ENCODE measurements at places on chromosomes 3 and 15.

DNA sequence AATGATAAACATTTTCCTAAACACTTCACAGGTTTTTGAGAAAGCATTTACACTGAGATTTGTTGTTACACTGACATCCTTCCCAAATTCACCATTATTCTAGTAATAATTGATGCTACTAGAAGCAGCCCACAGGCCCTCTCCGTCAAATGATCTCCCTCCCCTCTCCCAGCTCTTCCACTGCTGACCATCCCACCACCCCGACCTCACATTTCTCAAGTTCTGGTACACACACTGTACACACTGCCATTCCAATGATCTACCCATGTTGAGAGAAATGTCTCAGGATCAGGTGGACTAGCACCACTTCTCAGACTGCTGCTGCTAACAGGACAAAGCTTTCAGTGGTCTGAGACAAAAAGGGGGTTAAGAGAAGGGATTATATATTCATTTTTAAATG lies 3.5 kb downstream of the TBC1D5 start:
- DNase-seq = no peak

GRCh38 chr3:46350262-46350565 lies 3.7 kb upstream of the CCR2 start:
- no peak for DNase-seq

- no peak for DNase-seq
Measured at GRCh38 chr15:100740138-100740537, 137.7 kb downstream of the ASB7 start.

- DNase-seq = no peak
Measured at GRCh38 chr3:9786209-9786739, 6.0 kb downstream of the TADA3 start.

- DNase-seq = no peak
Measured at GRCh38 chr3:102866845-102867244, 432.0 kb downstream of the ZPLD1 start.

DNA sequence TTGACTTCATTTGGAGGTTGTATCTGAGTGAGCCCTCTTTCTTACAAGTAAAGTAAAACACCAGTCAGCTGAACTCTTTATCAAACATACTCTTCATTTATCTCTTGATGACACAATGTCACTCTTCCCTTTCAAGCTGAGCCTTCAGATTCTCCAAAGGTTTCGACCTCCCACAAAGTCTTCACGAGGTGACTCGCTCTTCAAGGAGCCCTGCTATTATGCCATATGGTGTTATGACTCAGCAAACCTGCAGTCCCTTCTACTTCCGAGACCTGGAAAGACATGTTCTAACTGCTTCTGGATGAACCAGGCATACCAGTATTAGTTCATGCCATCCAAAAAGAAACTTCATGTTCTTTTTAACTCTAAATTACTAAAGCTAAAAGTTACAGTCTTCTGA lies 23.1 kb downstream of the AADAC start:
- no peak for DNase-seq

DNA sequence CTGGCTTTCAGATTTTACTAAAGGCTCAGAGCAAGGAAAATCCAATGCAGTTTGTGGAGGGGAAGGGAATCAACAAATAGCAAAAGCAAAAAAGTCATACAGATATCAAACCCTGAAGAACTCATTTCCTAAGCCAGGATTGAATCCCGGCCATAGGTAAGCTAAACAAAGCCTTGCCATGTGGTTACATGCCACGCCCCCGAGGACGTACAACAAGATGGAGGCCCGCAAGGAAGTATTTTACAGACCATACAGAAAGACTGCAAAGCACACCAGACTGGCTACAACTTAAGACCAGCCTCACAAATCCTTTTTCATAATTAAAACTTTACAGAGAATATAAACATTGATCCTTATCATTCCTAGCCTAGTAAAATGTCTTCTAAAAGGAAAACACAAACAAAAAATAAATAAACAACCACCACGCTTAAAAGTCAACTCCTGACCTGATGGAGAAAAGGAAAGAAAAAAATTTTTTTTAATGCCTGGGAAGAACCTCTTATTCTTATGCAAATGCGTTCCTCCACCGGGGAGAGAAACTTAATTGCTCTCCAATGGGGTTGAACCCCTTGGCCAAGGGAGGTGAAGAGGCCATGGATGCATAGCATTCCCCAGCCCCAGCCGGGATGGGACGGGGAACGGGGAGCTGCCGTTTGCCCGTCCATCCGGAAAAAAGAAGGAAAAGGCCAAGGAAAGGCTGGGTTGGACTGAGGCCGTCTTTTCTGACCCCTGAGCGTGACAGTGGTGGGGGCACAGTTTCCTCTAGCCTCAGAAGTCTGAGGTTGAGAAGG lies 39.3 kb downstream of the IL1RAP start:
- no peak for DNase-seq

DNA sequence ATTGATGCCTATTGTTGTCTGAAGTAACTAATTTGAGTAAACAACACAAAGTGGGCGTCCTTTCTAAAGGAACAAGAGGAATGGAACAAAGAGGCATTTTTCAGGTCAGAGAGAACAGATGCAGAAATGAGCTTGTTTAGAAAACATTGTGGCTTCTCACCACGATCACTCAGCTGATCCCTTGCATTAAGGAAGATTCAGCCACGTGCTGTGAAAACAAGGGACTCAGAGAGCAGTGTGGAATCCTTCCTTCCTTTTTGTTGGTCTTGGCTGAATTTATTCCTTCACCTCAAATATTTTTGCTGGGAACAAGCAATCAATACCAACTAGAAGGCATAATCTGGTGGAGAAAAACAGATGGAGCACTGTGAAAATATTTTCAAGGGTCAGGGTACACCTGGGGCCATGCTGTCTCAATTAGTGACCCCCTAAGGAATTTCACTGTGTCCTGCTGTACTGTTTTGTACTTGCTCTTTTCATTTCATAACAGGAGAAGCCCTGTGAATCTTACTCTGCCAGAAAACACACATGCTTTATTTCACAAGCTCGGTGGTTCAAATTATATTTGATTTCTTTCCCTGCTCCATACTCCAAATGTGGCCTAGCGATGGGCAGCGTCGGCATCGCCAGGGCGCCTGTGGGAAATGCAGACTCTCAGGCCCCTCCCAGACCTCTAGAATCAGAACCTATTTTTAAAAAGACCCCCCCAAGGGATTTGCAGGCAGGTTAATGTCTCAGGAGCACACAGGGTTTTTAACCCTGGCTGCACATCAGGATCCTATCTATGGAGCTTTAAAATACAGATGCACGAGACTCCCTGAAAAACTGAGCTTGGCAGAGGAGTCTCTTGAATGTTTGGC lies 11.6 kb upstream of the SLC6A20 start:
- no peak for DNase-seq

GRCh38 chr3:31772758-31773473 lies 208.1 kb downstream of the OSBPL10 start:
- no peak for DNase-seq

DNA sequence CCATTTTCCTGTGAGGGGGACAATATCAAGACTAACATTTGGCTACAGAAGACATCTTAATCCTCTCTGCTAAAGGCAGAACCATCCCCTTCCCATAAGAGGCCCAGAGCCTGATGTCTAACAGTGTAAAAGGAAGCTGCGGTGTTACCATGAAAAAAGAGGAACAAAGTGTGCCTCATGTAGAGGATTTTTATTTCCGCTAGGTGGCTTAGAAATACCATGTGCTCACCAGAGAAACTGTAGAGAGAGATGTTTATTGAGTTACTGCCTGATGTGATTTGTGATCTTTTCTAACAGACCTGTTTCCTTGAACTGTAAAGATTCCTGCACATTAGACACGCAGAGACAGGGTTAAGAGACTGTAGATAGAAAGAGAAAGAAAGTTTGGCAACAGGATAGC lies 22.0 kb downstream of the OR5H15 start:
- no peak for DNase-seq

- DNase-seq = no peak
Measured at GRCh38 chr3:58333206-58334012, 717 bp downstream of the PXK start.

DNA sequence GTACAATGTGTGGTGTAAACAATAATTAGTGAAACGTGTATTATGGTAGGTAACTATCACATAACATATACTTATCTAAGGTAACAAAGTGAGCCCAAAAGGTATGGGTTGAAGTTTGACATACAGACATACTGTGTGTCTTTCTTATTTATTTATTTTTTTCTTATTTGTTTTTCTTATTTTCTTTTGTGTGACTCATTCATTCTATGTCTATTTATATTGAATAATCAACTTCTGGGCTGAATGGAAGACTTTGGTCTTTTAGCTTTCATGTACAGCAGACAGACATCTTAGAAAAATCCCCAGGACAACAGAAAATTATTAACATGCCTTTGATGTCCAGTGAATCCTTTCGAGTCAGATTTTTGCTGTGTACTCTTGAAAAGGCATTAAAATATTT lies 200.3 kb upstream of the SLC2A2 start:
- no peak for DNase-seq

DNA sequence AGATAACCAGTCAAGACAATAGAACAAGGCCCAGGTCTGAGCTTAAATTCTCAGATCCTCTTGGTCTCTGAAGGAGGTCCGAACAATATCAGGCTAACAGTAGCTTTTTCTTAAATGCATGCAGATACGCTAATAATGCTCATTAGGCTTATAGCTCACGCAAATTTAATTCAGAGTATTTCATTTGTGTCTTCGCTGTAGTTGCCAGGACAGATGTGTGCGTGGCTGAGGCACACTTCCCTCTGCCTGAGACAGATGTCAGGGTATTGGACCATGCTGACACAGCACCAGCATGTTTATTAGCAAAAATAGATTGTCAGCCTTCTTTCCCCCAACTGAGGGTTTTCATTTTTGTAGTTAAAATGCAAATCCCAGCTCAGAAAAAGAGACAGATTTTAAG lies 102.9 kb upstream of the BFSP2 start:
- DNase-seq = no peak

GRCh38 chr3:126153695-126154360 lies 26.6 kb downstream of the ALDH1L1 start:
- no peak for DNase-seq
